ENCODE measurements at places on chromosomes 6 and 20.

- peak; percentile 91 for DNase-seq
Observed at GRCh38 chr6:113672491-113673149, 184.5 kb upstream of the MARCKS start.

DNA sequence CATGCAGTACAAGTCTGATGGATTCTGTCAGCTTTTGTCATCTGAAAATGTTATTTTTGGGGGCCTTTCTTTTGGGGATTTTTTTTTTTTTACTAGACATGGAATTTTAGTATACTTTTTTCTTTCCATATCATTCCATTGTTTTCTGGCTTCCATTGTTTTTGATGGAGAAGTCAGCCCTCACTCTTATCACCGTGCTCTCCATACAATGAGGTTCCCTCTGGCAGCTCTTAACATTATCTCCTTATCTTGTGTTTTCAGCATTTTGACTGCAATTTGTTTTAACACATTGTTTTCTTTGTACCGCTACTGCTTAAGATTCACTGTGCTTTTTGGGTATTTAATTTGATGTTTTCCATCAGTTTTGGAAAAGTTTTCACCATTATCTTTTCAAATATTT, 191.5 kb upstream of the AGPAT4 start:
- no peak for DNase-seq

DNA sequence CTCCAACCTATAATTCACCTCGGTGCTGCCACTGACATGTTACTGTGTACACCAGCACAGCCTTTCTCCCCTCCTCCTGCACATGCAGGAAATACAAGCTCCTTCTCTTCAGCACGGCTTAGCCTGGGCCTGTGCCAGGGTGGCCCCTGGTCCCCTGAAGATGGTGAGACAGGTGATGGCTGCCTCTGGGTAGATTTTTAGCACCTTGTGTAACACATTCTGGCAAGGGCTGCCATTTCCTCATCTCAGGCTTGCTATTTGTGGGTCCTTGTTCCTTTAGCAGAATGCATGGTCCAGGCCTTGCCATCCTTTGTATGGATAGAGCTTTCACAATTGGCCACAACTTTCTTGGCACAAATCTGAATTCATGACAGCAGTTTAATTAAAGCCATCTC, 151.3 kb downstream of the CDC5L start:
- DNase-seq = no peak

DNA sequence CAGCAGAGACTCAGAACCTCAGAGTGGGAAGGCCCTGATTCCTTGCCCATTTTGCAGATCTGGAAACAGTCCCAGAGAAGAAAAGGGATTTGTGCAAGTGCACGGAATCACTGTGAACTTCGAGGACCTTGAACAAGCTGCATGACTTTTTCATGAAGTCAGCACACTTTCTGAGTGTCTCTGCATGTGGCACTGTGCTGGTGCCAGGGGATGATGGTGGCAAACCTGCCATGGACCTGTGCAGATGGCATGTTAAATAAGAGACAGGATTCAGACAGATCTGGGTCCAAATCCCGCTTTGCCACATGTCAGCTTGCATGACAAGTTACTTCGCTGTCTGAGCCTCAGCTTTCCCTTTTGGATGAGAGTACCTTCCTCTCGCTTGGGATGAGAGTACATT, 26.8 kb downstream of the ZNF831 start:
- no peak for DNase-seq

- DNase-seq = peak; percentile 13
Observed at GRCh38 chr6:105991561-105992314, 94.4 kb upstream of the PRDM1 start.

- peak; percentile 29 for DNase-seq
Observed at GRCh38 chr6:149176971-149177667, 140.4 kb upstream of the TAB2 start.

DNA sequence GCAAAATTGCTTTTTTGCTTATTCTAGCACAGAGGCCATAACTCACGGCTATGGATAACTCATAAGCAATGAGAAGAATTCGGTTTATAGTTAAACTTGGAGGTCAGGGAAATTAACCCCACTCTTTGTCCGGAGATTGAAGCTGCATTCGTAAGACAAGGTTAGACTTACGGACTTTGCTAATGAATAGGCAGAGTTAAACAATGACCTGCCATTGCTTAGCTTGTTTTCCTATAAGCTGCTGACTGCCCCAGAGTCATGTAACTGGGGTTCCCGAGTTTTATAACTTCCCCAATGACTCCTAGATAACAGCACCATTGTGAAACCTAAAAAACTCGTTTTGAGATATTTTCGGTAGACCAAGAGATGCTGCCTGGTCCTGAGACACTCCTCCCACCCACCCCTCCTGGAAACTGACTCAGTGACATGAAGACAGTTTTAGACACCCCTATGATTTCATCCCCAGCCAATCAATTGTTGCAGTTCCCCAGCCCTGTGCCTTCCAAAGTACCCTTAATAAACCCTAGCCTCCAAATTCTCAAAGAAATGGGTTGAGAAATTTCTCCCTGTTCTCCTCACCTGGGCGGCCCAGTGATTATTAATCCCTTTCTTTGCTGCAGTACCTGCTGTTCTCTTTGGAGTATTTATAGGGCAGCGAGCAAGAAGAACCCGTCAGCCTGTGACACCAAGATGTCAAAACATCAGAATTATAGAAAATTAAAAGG, 33.1 kb upstream of the MCUR1 start:
- DNase-seq = no peak

GRCh38 chr6:165245701-165246100, 63.7 kb downstream of the C6orf118 start:
- no peak for DNase-seq

DNA sequence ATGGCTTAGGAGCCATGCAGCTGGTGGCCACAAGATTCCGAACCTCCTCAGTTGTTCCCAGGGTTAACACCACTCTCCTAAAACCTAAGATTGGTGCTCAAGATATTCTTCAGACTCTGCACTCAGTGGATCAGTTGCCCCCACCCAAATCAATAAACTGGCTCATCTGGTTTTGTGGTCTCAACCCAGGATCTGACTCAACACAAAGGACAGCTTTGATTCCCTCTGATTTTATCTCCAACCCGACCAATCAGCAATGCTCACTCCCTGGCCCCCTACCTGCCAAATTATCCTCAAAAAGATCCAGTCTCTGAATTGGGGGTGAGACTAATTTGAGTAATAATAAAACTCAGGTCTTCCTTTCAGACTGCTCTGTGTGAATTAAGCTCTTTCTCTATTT, 137.5 kb downstream of the EYS start:
- no peak for DNase-seq

GRCh38 chr6:166567107-166567506, 19.4 kb downstream of the RAMACL start:
- DNase-seq = no peak

DNA sequence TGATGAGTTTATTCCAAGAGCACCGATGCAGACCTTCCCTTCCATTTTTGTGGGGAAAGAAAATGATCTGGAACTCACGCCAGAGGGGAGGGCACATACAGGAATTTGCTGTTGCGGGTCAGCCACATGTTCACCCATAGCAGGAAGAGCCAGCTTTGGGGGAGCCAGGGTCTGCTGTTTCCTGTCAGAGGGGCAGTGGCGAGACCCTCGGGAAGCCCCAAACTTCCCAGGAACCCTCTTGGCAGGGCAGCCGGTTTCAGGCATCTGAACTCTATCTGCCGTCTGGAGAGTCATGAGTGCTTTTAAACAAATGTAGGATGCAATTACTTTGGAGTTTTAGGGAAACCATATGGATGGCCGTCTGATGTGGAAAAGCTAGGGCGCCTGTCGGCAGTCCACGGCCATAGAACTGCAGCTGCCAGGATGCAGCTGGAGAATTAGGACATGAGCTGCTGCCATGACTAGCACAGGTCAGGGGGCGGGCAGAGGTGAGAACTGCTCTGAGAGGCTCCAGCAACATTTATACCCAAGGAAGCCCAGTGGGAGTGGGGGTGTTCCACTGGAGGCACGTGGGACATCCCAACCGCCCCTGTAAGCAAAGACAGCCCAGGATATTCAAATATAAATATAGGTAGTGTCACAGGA, 14.8 kb upstream of the SERPINB9 start:
- peak; percentile 84 for DNase-seq

GRCh38 chr6:37809197-37809543, 10.4 kb upstream of the ZFAND3 start:
- no peak for DNase-seq
